ENCODE measurements at places on chromosomes 11 and 22. TPM values are rescaled to one million over a fixed set of nuclear protein-coding genes. Genes with fewer than 3 reads are reported as not detected.

DNA sequence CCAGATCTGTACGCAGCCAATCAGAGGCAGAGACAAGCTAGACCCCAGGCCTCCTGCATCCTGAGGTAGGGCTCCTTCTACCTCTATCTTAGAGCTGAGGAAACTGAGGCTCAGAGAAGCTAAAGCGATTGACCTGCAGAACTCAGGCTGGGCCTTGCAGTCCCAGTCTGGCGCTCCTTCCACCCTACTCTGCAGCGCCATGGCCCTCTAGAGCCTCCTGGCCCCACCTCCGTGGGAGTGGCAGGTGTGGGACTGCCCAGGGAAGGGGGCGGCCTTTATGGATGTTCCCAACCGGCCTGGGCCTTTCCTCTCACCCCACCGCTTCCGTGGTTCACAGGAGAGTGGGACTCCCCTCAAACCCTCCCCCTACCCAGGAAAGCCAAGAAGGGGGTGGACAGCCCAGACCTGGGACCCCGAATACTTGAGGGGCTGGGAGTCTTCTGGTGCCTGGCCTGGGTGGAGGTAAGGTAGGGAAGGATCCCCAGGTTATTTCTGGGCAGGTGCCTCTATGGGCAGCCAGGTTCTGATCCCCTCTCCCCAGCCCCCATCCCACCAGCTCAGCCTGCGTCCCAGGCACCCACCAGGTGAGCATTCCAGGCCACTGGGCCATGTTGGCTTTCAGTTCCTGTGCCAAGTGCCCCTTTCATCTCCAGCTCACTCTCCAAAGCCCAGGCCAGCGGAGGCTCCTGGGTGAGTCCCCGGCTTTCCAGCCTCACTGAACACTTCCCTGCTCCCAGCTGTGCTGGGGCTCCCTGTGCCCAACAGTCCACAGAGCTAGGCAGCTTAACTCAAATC, 3.0 kb downstream of the WNT11 start:
- DNase-seq, result no peak

GRCh38 chr22:24186352-24186740, 5.1 kb downstream of the SUSD2 start:
- DNase-seq, result no peak

DNA sequence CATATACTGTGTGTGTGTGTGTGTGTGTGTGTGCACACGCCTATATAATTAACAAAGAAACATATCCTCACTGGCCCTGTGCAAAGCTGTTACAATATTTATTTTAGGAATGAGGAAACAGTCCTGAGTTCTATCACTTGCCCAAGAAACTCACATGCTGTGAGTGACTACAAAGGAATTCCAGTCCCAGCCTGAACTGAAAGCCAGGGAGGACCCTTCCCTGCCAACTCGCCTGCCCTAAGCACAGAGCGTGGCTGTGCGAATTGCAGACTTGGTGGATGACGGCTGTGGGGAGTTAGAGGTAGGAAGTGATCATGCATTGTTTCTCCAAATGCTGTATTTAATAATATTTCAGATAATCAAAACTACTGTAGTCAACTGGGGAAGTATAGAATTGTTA, 26.4 kb upstream of the CD5 start:
- no peak for DNase-seq

GRCh38 chr11:59801160-59801706, 9.3 kb downstream of the MRPL16 start:
- DNase-seq, result no peak

CCDC87 gene
- 0.74 TPM for total RNA-seq

DNA sequence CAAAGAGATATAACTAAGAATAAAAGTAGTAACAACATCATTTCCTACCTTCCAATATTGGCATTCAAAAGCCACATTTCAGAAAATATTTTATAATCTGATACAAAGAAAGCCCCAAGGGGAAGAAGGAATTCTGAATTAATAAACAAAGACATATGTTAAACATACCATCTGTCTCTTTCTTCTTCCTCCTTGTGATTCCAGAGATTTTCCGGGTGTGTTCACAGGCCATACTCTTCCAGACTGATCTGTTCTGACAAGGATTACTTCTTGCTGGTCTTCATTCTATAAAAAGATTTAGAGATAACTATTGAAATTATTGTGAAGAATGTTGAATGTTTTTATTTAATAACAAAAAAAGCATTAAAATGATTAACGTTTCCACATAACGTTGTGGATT, 65.0 kb downstream of the CWF19L2 start:
- no peak for DNase-seq
